ENCODE measurements at places on chromosomes 4 and X.

- peak; percentile 75 for DNase-seq
These were observed 33.0 kb upstream of the KIAA0232 start for GRCh38 chr4:6749340-6750171.

DNA sequence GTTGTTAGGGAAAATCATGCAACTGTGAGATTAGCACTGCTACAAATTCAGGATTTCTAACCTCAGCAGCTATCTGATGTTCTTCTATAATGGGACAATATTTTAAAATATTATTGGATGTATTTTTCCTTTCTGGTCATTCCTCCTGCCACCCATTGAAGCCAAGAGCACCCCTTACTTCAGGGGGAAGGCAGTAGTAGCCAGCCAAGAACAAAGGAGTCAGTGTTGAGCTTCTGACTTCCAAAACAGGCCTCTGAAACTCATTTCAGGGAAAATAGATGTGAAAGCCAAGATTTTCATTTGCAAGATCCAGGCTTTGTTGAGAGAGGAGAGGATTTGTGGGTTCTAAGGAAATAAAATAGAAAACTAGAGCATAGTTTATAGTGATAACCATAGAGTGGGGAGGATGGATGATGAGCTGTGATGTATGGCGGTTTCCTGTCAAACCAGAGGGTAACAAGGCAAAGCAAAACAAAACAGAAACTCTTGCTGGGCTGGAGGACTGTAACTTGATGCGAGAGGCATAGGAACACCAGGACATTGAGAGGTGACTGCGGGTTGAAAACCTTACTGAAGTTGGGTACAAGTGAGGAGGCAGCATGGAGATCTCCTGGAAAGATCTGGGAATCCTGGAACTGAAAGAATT lies 173.7 kb upstream of the LEF1 start:
- DNase-seq: no peak

GRCh38 chr4:158710814-158711213 lies 12.4 kb downstream of the PPID start:
- no peak for DNase-seq

GRCh38 chr4:8210616-8211015 lies 11.5 kb downstream of the SH3TC1 start:
- DNase-seq: no peak

DNA sequence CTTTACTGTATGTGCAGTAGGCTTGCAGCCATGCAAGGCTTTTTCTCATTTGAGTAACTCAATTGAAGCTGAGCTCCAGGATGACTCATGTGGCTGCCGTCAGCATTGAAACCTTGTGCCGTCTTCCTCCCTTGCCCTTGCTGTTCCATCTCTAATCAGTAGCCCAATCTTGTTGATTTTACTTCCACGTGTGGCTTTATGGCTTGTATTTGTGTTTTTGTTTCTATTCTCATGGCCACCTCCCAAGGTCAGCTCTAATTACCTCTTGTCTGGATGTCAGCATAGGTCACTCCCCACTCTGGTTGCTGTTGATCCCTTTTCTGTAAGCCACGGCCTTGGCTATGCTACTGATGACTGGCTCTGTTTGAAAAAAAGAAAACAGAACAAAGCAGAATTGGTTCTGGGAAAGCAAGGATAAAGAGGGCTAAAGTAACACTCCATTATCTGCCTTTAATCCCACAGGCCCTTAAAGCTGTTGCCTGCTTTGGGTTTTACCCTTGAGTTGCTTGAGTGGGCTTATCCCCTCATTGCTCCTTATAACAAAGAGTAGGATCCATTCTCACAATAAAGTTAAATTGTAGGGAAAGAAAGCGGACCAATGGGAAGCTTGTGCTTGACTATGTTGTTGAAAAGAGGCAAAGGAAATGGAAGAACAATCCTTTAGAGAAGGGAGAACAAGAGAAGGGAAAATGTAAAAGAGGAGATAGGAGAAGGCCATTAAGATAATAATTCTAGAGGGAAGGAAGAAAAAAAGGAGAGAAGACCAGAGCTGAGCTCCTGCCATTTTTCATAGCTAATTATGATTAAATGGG lies 173.9 kb upstream of the PGRMC2 start:
- DNase-seq: no peak

Data from sigmoid colon (tissue), 7 donors.